Stimulated activated CD4-positive, alpha-beta T cell treated with anti-CD3 and anti-CD28 coated beads, Interleukin-2, amount 100 ng/mL, for 24 hours (primary cell): ENCODE measurements at places on chromosomes 3 and 15.

- DNase-seq: no peak
Measured at GRCh38 chr15:35092846-35093245, 7.8 kb upstream of the NANOGP8 start.

DNA sequence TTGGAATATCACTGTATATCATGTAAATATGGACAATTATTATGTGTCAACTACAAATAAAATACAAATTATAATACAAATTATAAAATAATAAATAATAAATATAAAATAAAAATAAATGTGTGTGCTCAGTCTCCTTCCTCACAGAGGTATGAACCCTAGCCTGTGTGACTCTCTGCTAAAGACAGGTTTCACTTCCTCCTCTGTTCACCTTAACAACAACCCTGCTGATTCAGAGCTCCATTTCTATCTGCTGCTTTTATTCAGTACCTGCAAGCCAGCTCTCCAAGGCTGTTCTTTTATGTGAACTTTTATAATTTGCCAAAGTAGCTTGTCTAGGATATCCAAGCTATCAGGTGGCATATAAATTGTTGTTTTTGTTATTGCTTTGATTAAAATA is 610.7 kb upstream of the GRM7 start:
- no peak for DNase-seq

GRCh38 chr3:35529337-35529736 is 110.0 kb upstream of the ARPP21 start:
- DNase-seq: no peak

GRCh38 chr3:155605571-155605970 is 139.3 kb downstream of the PLCH1 start:
- DNase-seq: no peak

- DNase-seq: no peak
Measured at GRCh38 chr3:133570937-133571320, 2.6 kb upstream of the CDV3 start.

GRCh38 chr15:94312946-94313345 is 81.6 kb downstream of the MCTP2 start:
- DNase-seq: no peak
